Esophagus squamous epithelium (tissue), 5 donors: ENCODE measurements at places on chromosomes 6 and 20. TPM values are rescaled to one million over a fixed set of nuclear protein-coding genes. Genes with fewer than 3 reads are reported as not detected.

DZANK1 gene
- 0.99 TPM for total RNA-seq

FAM162B gene
- 3.7 TPM for total RNA-seq

ZBP1 gene
- total RNA-seq: 0.12 TPM

LST1 gene
- total RNA-seq: 50.4 TPM

FAM209B gene
- total RNA-seq: not detected

- H3K4me1 ChIP-seq: no peaks in the 10 kb centered on the region
- no peaks in the 10 kb centered on the region for H3K27me3 ChIP-seq
- H3K4me3 ChIP-seq: peak overlapping the region; percentile 9
- H3K27ac ChIP-seq: no peak overlapping the region
- no peaks in the 10 kb centered on the region for H3K36me3 ChIP-seq
Observed at GRCh38 chr6:131954059-131954774, 3.0 kb upstream of the CCN2 start.

DNA sequence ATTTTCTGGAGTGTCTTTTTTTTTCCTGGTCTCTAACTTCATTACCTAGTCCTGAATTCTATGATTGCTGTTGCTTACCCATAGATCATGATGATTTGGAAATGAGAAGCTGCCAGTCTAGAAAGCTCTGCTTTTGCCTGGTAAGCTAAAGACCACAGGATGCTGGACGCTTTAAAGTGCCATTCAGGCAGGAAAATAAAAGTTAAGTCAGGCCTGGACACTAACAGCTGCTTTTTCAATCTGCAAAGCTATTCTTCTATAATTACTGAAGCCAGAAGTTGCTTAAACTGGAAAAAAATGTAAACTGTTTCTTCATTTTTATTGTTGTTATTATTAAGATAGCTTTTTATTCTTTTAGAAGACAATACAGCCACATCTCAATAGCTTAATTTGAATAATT is 129.8 kb upstream of the SPACA1 start:
- H3K4me1 ChIP-seq: no peaks in the 10 kb centered on the region
- DNase-seq: no peak
- no peaks in the 10 kb centered on the region for H3K27me3 ChIP-seq
- no peak overlapping the region for H3K4me3 ChIP-seq

DNA sequence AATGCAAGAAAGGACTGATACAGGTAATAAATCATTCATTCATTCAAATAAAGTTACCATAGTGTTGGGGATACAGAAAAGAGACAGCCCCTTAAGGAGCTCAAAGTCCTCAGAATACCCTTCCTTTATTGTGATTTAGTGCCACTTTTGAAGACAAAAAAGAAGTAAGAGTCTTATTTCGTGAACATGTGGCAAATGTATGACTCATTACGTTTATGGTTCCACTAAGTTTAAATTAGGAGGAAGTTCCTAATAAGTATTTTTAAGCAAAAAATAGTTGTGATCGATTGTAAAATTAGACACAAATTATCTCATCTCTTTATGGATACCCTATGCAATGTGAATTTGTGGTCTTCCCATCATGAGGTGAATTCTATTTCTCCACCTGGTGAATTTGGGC is 38.5 kb upstream of the GCLC start:
- H3K27me3 ChIP-seq: no peaks in the 10 kb centered on the region
- H3K4me1 ChIP-seq: peaks cover 8% of the 10 kb centered on the region
- H3K36me3 ChIP-seq: no peaks in the 10 kb centered on the region
- DNase-seq: no peak
- H3K27ac ChIP-seq: no peak overlapping the region

GRCh38 chr20:34709831-34710567 is 5.9 kb downstream of the TP53INP2 start:
- H3K4me1 ChIP-seq: peaks cover 64% of the 10 kb centered on the region
- H3K4me3 ChIP-seq: peak overlapping the region; percentile 88
- no peaks in the 10 kb centered on the region for H3K36me3 ChIP-seq

DNA sequence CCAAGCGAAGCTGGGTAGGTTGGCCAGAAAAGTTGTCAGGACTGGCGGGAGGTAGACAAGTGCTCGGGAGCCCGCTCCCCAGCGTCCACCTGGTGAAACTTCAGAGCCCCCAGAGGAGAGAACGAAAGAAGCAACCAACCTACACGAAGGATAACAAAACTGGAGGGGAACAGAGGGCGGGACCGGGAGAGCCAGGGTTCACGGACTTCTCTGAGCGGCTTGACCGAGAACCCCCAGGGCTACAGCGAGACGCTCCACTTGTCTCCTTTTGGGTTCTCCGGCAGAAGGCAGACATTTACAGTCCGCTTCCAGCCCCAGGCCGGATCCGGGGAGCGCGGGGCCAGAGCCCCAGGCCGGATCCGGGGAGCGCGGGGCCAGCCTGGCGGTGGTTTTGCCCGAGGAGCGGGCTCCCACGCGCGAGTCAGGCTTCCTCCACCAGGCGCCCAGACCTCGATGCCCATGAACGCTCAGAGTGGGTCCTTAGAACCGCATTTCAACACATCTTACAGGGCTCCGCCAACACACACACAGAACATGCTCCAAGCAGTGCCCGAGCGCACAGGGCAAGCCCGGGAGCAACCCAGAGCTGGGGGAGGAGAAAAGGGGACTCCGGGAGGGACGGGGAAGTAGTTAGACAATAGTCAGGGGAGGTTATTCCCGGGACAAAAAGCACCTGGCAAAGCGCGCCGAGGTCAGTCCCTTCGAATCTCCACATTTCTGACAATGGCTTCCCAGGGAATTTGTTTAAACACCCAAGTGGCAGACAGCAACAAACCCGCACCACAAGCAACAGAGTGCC is 1.1 kb downstream of the PTPRK start:
- H3K4me1 ChIP-seq: peaks cover 4% of the 10 kb centered on the region
- H3K27me3 ChIP-seq: no peaks in the 10 kb centered on the region
- H3K4me3 ChIP-seq: peak overlapping the region; percentile 49
- no peaks in the 10 kb centered on the region for H3K36me3 ChIP-seq

DNA sequence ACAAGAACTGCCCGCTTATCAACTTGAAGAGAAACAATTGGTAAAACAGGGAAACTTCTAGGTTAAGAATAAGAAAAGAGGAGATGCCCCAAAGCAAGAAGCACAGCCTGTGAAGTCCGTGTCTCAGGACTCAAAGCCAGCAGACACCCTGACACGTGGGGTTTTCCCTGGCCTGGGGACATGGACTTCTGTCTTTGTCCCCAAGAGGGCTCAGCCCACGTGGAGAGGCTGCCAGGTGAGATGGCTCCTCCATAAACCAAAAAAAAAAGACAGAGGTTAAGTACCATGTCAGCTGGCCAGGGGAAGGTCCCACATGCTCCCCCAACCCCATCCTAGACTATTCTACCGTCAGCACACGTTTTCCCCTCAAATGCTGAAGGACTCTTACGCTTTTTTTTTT is 9.9 kb downstream of the SERPINB6 start:
- no peaks in the 10 kb centered on the region for H3K36me3 ChIP-seq
- no peak overlapping the region for H3K4me3 ChIP-seq
- DNase-seq: no peak

GRCh38 chr20:1367479-1367878 is 25.4 kb downstream of the FKBP1A start:
- H3K4me1 ChIP-seq: peaks cover 7% of the 10 kb centered on the region
- H3K27ac ChIP-seq: no peak overlapping the region
- H3K36me3 ChIP-seq: no peaks in the 10 kb centered on the region
- no peak overlapping the region for H3K4me3 ChIP-seq
- H3K27me3 ChIP-seq: no peaks in the 10 kb centered on the region

GRCh38 chr6:149062653-149063348 is 254.7 kb upstream of the TAB2 start:
- H3K4me1 ChIP-seq: peaks cover 36% of the 10 kb centered on the region
- H3K27ac ChIP-seq: no peak overlapping the region
- H3K27me3 ChIP-seq: no peaks in the 10 kb centered on the region

DNA sequence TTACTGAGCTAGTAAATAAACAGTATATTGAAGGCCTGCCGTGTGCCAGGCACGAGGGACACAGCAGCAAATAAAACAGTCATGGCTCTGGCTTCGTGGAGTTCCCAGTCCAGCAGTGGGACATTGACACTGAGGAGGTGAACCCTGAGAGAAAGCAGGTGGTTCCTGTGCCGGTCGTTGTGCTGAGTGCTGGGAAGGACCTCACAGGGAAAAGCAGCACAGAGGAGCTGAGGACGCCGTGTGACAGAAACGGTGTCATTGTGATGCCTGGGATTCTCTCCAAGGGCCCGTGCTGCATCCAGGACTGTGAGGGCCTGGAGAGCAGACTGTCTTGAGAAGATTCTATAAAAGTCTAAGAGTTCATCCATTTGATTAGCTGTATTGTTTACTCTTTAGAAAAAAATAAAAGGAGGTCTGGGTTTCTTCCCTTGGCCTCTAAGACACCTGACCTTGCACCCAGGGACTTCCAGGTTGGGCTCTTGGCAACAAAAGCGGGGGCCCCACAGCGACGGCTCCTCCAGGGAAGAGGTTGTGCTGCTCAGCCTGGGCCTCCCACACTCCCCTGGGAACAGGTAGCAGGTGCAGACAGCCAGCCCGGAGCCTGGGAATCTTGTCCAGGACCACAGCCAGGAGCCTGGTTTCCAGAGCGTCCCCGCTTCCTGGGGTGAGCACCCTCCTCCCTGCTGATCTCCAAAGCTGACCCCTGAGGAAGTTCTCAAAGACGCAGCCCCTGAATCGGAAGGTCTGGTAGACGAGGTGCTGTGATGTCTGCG is 251.2 kb upstream of the PMEPA1 start:
- H3K4me3 ChIP-seq: no peak overlapping the region
- H3K36me3 ChIP-seq: no peaks in the 10 kb centered on the region
- H3K27ac ChIP-seq: no peak overlapping the region
- H3K4me1 ChIP-seq: no peaks in the 10 kb centered on the region
- no peak for DNase-seq
- peaks cover 6% of the 10 kb centered on the region for H3K27me3 ChIP-seq

- H3K27me3 ChIP-seq: no peaks in the 10 kb centered on the region
- no peak for DNase-seq
- H3K36me3 ChIP-seq: no peaks in the 10 kb centered on the region
- H3K4me3 ChIP-seq: no peak overlapping the region
- H3K27ac ChIP-seq: no peak overlapping the region
Observed at GRCh38 chr20:60262967-60263603, 304.9 kb downstream of the CDH26 start.
